ENCODE measurements at places on chromosomes 7 and 10. TPM values are rescaled to one million over a fixed set of nuclear protein-coding genes. Genes with fewer than 3 reads are reported as not detected.

The CABCOCO1 gene
- 0.75 TPM for total RNA-seq

The C10orf53 gene
- total RNA-seq: not detected

The CUBN gene
- total RNA-seq: 0.92 TPM

The OR13A1 gene
- not detected for total RNA-seq

The SLC35B4 gene
- 10.7 TPM for total RNA-seq

GRCh38 chr7:23315366-23315765 is 16.2 kb downstream of the MALSU1 start:
- DNase-seq: no peak

GRCh38 chr10:110918643-110919348 is at the start of gene BBIP1:
Gene BBIP1 (minus strand): TSS chr10:110919180. CDS start chr10:110918157, 1,023 bp downstream.
- DNase-seq: no peak

- no peak for DNase-seq
Measured at GRCh38 chr7:28276298-28276697, 95.7 kb upstream of the JAZF1 start.

- DNase-seq: no peak
Measured at GRCh38 chr7:27661811-27662489, 733 bp downstream of the HIBADH start.

- no peak for DNase-seq
Measured at GRCh38 chr7:92586841-92587240, 3.3 kb downstream of the FAM133B start.

DNA sequence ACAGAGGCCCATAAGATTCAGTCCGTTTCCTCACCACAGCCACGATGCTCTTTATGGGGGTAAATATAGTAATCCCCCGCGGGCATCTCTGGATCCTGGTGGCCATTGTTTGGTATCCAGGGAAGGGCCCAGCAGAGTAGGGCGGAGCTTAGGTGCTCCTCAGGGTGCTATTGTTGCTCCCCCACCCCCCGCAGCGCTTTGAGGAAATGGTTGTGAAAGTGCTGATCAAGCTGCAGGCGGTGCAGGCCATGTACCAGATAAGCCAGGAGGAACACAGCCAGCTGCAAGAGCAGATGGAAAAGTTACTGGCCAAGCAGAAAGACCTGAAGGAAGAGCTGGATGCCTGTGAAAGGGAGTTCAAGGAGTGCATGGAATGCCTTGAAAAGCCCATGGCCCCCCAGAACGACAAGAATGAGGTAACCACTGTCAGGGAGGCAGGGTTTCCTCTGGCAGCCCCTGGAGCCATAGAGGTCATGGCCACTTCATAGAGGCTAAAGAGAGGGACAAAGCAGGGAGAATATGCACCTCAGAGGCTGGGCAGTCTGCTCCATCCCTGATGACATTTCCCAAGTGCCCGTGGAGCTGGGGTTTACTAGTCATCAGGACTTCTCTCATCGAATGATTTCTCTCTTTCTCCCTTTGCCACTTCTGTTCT is 17.6 kb upstream of the FLNC start:
- DNase-seq: peak; percentile 81

DNA sequence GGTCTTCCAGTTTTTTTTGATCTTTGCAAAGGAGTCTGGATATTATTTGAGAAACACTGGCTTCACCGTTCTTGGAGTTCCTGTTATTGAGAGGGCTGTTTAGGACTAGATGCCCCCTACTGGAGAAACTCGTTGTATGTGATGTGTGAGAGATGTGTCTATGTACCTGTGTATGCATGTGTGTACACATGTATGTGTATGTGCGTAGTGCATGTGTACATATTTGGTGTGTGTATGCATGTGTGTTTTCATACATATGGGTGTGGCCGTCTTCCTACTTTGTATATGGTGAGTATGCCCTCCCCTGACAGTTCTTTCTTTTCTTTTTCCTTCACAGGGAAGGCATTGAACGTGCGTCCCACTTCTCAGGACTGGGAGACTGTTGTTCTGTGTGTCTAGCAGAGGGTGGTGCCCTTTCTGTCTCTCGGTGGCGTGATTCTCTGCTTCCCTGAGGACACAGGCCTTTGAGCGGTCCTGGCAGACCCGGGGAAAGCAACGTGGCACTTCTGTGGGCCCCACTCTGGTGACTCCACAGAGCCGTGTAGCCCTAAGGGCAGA is 3.0 kb upstream of the CALHM3 start:
- peak; percentile 38 for DNase-seq

DNA sequence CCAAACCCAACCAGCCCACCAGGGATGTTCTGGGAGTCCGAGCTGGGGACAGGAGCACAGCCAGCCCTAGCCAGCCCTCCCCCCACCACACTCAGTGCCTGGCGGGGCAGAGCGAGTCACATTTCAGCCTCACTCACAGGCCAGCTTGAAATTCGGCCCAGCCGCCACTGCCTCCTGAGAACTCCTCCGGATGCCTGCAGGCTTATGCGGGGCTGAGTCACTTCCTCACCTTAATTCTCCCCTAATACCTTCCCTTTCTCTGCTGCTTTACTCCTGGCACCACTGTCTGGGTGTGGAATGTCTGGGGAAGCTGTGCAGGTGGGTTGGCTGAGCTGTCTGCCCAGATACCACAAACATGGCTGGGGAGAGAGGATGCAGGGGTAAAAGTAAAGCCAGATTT is 22.6 kb upstream of the DLG5 start:
- no peak for DNase-seq

- DNase-seq: no peak
Measured at GRCh38 chr10:16258291-16259040, 178.3 kb upstream of the PTER start.

DNA sequence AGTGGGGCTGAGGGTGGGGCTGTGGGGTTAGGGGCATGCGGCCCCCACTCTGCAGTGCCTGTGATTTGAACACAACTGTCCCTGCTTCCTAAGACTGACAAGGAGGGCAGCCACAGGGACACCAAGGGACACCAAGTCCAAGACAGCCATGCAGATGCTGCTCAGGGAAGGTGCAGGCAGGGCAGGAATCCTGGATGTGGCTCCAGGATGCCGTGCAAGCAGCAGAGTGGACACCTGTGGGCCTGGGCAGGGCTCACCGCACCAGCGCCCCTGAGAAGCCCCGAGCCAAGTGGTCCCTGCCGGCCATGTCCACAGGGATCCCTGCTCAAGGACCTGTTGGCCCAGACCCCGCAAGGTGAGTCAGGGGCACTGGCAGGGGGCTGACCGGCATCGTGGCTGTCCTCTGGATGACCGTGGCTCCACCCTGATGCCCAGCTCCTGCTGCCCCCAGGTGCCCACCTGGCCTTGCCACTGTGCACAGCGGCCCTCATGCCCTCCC is 58.5 kb downstream of the STK32C start:
- DNase-seq: no peak

DNA sequence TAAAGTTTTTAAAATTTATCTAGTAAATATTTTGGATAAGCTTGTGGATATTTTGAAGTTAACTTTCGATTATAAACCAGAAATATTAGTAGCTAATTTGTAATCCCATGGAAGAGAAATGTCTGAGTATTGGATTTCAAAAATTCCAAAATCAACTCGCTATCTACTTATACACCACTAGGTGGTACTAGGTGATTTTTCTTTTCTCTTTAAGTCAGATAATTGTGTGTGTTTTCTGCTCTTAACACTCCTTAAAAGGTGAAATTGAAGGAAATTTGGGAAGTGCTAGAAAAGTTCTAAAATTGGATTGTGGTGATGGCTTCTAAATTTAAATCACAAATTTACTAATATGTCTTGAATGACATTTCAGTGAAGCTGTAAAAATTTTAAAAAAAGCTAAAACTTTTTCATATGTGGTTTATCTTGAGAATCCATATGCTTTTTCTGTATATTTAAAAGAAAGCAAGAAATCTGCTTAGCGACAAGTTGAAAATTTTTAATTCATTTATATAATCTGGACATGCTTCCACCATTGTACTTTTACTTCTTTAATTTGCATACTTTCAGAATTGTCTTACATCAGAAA is 90.2 kb downstream of the IPMK start:
- no peak for DNase-seq

GRCh38 chr10:5782174-5782573 is 31.1 kb downstream of the GDI2 start:
- no peak for DNase-seq
